Activated naive CD4-positive, alpha-beta T cell treated with Interleukin-2 at 50 U/mL for 16 hours (primary cell): ENCODE measurements at places on chromosomes 1 and 21.

DNA sequence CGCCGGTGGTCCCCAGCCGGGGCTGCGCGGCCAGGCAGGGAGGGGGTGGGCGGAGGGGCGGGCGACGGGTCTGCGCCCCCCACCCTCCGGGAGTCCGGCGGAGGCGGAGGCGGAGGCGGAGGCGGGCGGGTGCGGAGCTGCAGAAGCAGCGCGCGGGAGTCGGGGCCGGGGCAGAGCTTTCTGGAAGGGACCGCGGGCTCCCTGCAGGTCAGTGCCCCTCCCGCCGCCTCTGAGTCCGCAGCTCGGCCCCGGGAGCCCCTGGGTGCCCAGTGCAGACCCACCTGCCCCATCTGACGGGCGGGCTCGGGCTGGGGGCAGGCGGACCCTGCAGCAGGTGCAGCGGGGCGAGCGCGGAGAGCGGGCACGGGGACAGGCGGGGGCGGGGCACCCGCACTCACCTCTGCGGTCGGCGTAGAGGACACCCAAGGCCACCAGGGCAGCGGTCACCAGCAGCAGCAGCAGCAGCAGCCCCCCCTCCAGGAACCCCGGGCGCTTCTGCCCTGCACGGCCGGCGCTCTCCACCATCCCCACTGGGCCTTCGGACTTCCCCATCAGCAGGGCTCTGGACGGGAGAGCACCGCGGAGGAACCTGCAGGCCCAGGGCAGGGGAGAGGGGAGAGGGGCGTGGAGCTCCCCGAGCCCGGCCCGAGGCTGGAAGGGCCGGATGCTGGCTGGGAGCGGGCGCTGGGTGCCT is 3.7 kb downstream of the MMEL1 start:
- DNase-seq = no peak

GRCh38 chr1:17870679-17871078 is 115.5 kb downstream of the ACTL8 start:
- DNase-seq = no peak

DNA sequence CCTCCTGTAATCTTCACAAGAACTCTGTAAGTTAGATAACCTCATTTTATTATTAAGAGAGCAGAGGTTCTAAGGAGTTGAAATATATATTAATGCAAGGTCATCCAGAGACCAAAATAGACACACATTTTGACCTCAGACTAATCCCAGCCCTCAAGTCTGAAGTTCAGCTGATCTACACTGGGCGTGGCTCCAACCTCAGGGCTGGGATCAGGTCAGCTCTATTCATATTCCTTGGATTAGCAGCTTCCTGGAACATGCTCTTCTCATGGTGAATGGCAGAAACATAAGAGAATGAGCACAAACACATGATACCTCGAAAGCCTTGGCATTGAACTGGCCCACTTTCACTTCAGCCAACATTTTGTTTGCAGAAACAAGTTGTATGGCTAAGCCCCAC is 200.8 kb upstream of the ST6GALNAC5 start:
- DNase-seq = no peak

- DNase-seq = no peak
These were observed 514.7 kb downstream of the NUF2 start for GRCh38 chr1:163836481-163836880.

GRCh38 chr1:108850929-108851328 is 6.0 kb downstream of the AKNAD1 start:
- no peak for DNase-seq

DNA sequence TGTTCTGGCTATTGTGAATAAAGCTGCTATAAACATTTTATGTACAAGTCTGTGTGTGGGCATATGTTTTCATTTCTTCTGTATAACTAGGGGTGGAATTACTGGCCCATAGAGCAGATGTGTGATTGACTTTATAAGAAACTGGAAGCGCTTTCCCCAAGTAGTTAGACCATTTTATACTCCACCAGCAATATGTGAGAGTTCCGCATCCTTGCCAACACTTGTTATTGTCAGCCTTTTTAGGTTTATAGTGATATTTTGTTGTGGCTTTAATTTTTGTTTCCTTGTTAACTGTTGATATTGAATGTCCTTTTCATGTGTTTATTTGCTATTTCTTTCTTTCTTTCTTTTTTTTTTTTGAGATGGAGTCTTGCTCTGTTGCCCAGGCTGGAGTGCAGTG is 9.4 kb downstream of the MAN1C1 start:
- no peak for DNase-seq

DNA sequence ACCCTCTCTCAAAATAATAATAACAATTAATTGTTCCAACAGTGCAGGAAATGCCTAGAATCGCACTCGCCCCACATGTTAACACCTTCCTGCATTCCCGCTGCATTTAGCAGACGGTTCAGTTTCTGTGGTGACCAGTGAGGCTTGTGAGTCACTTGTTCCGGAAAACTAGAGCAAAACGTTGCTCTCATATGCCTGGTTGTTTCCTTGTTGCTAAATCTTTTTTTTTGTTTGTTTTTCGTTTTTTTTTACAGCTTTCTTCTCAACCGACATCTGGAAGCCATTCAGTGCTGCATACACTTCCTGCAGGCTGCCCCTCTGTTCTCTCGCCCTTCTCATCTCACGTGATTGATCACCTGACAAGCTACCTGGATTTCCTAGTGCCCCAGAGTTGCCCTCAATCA is 56.9 kb upstream of the TMPRSS2 start:
- DNase-seq = peak; percentile 6

GRCh38 chr21:45299026-45299863 is 11.6 kb upstream of the POFUT2 start:
- no peak for DNase-seq

DNA sequence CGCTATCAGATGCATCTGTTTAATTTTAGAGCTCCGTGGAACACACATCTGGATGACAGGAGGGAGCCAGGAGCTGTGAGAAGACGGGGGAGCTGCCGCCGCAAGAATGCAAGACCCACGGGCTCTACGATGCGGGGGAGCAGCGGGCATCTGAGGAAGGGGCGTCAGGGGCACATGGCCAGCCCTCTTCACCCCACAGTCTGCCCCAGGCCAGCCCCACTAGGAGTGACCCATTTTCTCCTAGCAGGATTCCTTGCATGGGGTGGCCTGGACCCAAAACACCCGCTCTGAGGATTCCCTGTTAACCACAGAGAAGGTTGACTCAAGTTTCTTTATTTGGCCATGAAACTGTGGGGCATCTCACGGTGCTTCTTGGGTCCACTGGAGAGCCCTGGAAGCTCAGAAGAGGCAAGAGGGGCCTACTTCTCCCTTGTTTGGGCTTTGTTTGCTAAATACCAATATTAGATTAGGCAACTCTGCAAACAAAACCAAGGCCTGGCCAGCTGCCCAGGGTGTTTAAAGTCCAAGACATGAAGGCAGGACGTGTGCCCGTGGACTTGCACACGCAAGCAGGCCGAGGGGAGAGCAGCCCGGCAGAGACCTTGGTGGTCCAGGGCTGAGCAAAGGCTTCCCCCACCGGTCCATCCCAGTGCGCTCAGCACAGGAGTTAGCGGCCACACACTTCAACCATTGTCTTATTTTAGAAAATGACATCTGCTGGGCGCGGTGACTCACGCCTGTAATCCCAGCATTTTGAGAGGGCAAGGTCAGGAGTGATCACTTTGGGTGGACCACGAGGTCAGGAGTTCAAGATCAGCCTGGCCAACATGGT is 89.8 kb downstream of the DHRS3 start:
- no peak for DNase-seq

DNA sequence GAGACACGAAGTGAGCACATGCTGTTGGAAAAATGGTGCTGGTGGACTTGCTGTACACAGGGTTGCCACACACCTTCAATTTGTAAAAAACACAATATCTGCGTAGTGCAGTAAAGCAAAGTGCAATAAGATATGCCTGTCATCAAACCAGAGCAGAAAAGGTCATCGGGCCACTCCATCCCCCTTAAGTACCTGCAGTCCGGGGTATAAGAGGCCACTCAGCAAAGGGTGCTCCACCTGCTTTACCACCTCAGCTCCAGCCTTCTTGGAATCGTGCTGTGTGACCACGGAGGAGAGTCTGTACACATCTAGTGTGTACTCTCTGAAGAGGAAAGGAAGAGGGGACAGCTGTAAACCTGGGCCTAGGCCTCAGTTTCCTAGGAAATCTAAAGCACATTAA is 10.9 kb downstream of the YARS1 start:
- no peak for DNase-seq

- no peak for DNase-seq
These were observed 55.3 kb upstream of the GPR37L1 start for GRCh38 chr1:202067188-202067974.

DNA sequence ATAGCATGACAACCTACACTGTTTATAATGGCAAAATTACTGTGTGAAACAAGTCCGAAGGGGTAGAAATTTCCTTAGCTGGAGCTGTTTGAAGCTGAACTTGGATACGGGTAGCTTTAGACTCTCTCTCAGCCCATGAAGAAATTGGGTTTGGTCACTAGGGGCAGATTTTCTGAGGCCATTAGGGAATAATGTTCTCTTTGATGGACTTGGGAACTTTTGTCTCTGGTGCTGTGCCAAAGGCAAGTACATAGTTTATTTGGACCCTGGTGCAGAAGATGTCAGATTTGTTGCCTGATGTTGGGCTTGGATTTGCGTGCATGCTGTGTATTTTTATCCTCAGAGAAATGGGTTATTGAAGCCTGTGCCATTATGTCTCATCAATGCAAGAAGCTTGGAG is 109.6 kb downstream of the VPS13D start:
- no peak for DNase-seq

GRCh38 chr1:85838238-85838637 is 130.0 kb upstream of the ZNHIT6 start:
- DNase-seq = no peak

GRCh38 chr1:12185036-12185917 is 18.5 kb downstream of the TNFRSF1B start:
- no peak for DNase-seq

DNA sequence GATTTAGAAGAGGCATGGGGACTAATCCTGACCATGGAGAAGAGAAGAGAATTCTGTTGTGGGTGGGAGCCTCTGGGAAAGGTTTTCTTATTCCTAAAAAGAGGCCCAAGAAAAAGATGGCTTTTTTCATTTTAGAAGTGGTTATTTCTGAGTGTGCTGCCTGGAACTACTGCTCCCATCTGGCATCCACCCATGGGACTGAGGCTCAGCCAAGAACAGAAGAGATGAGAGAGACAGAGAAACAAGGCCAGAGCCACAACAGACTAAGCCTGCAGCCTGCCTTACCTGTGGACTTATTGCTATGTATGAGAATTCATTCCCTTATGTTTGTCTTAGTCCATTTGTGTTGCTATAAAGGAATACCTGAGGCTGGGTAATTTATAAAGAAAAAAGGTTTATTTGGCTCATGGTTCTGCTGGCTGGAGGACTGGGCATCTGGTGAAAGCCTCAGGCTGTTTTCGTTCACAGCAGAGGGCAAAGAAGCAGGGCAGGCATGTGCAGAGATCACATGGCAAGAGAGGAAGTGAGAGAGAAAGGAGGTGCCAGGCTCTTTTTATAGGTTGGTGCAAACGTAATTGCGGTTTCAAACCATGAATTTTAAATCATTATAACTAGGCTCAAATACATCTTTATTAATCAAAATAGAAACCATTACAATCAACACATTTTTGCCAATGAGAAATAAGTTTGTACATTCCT is 57.5 kb upstream of the PRDM2 start:
- no peak for DNase-seq

GRCh38 chr1:248805876-248806275 is 19.8 kb downstream of the SH3BP5L start:
- no peak for DNase-seq

GRCh38 chr1:216710055-216710454 is 13.2 kb downstream of the ESRRG start:
- no peak for DNase-seq

GRCh38 chr1:36088265-36088576 is 471 bp upstream of the ADPRS start:
- DNase-seq = no peak

DNA sequence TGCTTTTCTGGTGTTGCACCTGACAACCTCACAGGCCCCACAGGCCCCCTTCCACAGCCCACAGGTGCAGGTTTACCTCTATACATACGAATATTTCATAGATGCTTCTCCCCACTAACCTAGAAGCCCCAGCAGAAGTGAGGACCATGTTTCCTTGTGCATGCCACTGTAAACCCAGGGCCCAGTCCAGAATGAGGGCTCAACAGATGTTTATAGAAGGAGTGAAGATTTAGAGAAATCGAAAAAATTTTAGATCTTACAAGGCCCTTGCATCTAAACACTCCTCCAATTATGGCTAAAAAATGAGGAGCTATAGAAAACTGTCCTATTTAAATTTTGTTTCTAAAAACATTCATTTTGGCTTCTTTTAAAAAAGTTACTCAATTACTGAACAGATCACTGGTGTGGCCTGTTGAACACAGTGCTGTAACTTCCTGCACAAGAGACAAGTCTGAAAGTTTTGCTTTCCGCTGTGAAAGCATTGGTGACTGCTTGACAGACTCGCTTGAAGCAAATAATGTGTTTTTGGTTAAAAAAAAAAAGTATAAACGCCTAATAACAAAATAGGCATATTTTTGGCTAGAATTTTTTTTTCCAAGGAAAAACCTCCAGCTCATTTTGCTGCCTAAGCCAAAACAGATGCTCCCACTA is 1.2 kb downstream of the ABCB10 start:
- DNase-seq = no peak

DNA sequence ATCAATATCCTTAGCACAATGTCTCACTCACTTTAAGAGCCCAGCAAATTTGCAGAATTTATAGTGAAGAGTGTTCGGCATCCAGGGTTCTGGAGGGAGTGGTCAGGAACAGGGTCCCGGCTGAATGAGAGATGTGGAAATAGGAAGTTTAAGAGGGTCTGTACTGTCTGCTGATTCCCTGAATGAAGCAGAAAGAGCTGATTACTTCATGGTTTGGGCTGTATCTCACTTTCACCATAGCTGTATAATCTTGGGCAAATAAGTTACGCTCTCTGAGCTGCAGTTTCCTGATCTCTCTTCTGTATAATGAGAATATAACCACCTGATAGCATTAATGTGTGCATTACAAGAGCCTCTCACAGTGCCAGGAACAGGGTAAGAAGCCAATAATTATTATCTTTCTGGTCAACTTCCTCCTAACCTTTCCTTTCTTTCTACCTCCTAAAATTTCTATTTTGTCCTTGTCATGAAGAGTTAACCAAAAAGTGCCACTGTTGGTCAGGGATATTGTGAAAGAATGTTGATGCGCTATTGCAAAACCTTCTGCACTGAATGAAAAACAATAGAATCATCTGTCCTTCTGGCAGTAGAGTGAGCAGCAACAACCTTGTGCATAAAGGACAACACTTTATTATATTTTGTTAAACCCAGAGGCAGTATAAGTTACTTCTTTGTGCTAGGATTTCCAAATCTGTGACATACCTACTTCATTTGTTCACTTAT is 14.7 kb upstream of the PTGFR start:
- no peak for DNase-seq

DNA sequence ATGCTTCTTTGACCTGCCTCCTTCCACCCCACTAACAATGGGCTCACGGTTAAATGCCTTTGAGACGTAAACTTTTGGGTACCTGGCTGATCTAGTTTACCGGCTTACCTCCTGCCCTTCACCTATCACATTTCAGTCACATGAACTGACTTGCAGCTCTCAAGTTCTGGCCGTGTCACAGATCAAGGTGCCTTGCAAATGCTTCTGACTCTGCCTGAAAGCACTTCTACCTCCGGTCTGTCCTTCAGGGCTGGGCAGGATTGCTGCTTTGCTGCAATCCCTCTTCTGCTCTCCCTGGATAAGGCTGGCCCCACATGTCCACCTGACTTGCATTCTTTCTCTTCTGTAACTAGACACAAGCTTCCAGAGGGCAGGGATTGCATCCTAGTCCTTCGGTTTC is 69.0 kb downstream of the GRIK1 start:
- DNase-seq = no peak
